Activated naive CD8-positive, alpha-beta T cell treated with anti-CD3 and anti-CD28 coated beads, Interleukin-2, amount 50 U/mL, for 24 hours (primary cell): ENCODE measurements at places on chromosomes 5 and 9.

DNA sequence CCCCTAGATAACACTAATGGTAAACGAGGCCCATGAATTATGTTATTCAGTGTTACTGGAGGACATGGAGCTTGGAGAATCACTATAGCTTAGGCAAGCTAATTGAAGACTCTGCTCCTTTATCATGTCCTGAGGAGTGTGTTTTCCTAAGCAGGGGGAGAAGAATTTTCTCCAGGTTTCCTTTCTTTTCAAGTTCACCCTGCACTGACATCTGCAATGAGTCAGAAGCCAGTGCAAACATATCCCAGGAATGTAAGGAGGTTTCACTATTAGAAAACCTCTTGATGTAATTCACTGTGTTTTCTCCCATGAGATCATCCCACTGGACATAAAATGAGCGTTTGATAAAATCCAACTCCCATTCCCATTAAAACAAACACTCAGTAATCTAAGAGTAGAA is 75.6 kb downstream of the DMRT2 start:
- DNase-seq = no peak

DNA sequence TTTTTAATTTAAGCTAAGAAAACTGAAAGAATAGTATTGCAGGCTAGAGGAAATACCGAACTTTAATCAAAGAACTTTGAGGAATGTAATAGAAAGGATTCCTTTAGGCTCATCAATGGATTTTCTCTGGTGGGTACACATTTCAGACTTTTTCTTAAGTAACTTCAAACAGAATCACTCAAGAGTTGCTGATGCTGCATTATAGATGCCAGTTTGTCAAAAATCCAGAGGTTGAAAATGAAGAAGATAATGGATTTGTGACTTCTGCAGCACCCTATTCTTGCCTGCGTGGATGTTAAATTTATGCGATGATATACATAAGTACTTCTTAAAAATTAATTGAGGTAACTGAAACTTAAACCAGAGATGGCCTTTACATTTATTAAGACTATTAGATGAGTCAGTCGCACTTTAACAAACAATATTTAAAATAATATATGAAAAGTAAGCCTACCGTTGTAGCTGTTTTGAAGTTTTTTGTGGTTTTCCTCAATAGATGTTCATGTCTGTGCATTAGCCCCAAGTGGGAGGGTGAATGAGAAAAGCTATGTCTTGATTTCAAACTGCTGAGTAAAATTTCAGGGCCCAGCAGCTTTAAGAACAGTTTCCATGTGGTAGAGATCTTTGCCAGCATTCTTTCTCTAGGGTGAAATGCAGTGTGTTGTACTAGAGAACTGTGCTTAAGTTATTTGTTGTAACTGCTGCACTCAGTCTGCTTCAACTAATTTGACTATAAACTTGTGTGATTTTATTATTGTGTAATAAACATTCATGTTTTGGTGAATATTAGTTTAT is at the start of gene OGN:
OGN (minus strand) TSS at position 537 of the 795 bp plus-strand sequence. CDS start 1,171 bp downstream, outside the sequence.
- DNase-seq = no peak

DNA sequence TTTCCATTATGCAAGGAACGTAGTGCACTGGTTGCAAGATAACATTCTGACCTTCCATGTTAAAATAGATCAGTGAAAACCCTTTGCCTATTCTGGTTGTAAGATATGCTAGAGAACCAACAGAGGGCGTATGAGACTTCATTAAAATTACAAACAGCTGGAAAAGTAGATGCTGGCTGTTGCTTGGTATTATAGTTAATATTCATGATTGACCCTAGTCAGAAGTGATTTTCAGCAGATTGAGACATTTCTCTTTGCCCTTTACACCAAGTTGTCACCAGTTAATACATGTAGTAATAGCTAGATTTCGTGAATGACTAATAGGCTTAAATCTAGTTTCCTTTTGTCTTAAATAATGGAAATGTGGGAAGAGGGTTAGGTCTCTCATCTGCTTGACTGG is 13.8 kb upstream of the FGF18 start:
- DNase-seq = no peak

DNA sequence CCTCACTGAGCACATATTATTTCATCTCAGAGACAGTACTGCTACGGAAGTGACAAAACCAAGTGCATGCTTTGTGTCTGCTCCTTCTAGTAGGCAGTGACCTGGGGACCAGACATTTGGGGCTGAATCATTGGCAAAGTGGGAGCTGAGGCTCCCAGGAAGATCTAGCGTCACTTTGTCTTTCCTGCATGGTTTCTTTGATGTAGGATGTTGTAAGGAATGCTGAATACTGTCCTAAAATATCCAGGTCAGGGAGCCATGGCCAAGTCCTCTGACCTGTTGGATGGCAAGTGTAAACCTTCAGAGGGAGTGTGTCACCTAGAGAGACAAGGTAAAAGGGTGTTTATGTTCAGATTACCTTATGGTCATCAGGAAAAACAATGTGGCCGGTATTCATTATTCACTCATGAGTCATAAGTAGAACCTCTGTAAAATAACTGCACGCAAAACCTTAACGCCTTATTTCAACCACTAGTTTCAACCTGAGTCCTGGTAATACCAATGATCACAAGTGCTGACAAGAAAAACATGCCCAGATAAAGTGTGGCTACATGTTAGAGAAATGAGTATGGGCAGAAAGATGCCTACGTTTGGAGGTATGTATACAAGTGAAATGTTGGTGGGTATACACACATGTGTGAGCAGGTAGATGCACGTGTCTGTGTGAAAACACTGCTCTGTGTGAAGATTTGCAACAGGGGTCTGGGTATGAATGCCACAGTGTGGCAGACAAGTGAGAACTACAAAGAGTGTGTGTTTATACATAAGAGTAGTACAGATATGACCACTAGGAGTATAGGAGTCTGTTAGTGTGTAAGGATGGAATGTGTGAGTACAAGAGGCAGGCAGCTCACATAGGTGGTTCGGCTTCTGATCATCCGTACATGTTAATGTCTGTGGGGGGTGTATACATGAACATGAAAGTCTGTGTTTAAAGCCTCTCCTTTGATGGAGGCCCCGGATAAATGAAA is 263.9 kb downstream of the SPOCK1 start:
- DNase-seq = no peak

DNA sequence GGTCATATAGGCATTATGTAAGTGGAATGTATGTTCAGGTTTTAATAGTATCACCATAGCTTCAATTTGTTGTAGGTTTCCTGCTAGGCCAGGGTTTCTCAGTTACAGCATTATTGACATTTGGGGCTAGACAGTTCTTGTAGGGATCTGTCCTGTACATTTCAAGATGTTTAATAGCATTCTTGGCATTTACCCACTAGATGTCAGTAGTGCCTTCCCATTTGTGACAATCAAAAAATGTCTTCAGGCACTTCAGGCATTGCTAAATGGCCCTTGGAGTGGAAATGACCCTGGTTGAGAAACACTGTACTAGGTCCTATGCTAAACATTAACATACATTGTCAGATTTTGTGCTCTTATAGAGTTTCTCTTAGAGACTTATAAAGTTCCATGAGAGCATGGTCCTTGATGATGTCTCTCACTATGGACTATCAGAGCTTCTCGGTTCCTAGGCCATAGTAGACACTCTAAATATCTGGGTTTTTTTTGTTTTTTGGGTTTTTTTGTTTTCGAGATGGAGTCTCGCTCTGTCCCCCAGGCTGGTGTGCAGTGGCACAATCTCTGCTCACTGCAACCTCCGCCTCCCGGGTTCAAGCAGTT is 1.4 kb downstream of the KIF20A start:
- DNase-seq = no peak

DNA sequence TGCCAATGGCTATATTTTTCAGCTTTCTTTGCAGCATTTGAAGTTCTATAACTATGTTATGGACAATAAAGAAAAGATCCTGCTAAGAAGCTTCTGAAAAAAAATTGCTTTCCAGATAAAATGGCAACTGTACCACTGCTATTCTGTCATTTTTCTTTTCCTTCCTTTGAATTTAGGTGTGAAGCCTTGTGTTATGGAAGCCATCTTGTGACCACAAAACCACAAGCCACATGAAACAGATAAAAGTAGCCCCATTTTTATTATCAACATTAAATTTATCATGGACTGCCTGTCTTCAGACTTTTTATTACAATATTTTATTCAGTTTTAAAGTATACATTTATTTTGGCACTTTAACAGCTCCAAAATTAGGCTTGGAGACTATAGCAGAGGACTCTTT is 289.9 kb upstream of the ACTBL2 start:
- DNase-seq = no peak

DNA sequence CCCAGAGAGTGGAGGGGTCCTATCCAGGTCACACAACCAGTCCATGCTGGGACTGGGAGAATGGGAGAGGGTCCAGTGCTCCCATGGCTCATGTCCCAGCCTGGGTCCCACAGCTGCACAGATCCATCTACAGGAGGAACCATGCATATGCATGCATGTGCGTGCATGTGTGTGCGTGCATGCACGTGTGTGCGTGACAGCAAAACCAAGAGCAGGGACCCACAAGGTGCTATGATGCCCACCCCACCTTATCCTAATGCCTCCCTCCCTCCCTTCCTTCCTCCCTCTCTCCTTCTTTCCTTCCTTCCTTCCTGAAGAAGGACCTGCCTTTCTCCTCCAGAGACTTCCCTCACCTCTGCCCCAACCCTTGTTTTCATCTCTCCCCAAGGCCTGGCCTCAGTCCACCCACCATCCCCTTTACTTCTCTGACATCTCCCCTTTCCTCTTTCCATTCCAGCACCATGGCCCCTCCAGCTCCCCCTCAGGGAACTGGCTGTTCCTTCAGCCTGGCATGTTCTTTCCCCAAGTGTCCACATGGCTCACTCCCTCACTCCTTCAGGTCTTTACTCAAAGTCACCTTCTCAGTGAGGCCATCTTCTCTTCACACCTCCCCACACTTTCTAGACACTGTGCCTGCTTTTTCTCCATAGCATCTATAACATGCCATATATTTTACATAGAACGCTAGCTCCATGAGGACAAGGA is 21.8 kb downstream of the AQP7 start:
- DNase-seq = no peak

DNA sequence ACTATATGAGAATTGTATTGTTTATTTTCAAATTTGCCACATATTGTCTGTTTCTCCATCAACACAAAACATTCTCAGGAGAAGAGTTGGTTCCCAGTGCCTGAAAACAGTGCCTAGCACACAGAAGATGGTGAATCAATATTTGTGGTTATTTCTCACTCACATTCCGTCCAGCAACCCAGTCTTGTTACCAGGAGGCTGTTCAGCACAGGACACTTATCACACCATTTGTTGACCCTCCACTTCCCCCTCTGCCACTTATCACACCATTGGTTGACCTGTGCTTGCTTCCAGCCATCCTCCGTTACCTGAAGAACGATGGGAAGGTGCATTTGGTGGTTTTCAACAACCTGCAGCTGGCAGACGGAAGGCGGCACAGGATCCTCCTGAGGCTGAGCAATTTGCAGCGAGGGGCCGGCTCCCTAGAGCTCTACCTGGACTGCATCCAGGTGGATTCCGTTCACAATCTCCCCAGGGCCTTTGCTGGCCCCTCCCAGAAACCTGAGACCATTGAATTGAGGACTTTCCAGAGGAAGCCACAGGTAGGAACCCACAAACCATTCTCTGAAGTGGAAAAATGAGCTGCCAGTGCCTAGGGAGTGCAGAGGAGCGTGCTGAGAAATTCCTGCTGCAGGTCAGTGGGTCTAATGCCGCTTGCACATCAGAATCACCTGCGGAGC is 20.5 kb downstream of the THBS4 start:
- DNase-seq = no peak

GRCh38 chr9:116154334-116154975 is 864 bp downstream of the PAPPA start:
- DNase-seq = no peak

- DNase-seq = no peak
Observed at GRCh38 chr5:122297587-122298298, 14.3 kb upstream of the SNCAIP start.

- DNase-seq = no peak
Observed at GRCh38 chr5:6220346-6221088, 157.8 kb downstream of the MED10 start.

- no peak for DNase-seq
Observed at GRCh38 chr5:164799391-164799790, 1294.0 kb downstream of the MAT2B start.

- DNase-seq = no peak
Observed at GRCh38 chr5:23718564-23718963, 211.2 kb downstream of the PRDM9 start.

- no peak for DNase-seq
Observed at GRCh38 chr5:150782850-150783249, 4.3 kb downstream of the SMIM3 start.

GRCh38 chr5:3417376-3417943 is 178.2 kb upstream of the IRX1 start:
- no peak for DNase-seq

- DNase-seq = no peak
Observed at GRCh38 chr9:105421154-105421553, 26.7 kb upstream of the FSD1L start.

- DNase-seq = no peak
Observed at GRCh38 chr9:107484117-107484723, 5.3 kb downstream of the KLF4 start.

GRCh38 chr9:20642045-20642444 is 19.7 kb upstream of the MLLT3 start:
- DNase-seq = no peak

DNA sequence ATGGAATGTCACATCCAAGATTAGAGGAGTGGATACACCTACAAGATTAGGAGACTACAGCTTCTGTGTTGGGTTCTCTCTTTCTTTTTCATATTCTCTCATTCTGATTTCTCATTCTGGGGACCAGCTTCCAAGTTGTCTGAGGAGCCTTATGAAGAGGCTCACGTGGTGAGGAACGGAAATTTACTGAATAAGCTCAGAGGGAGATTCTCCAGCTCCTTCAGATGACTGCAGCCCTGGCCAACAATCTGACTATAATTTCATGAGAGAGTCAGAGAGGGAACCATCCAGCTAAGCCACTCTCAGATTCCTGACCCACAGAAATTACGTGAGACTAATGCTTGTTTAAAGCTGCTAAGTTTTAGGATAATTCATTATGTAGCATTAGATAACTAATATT is 27.1 kb upstream of the TENT2 start:
- DNase-seq = no peak

GRCh38 chr9:71285191-71285656 is 163.8 kb upstream of the TRPM3 start:
- DNase-seq = peak; percentile 20

GRCh38 chr9:81574405-81574804 is 114.9 kb downstream of the TLE1 start:
- DNase-seq = no peak

DNA sequence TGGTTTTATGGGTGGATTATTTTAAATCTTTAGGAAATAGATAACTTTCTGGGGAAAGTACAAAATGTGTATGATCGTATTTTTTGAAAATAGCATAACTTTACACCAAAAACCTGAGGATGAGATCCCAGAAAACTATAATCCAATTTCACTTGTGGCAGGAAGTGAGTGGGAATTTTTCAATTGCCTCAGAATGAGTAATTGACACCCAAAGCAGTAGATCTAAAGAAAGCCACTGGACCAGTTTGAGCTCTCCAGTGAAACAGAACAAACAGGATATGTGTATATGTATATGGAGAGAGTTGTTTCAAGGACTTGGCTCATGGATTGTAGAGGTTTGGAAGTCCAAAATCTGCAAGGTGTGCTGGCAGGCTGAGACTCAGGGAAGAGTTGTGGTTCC is 109.2 kb upstream of the SHB start:
- no peak for DNase-seq

- DNase-seq = no peak
Observed at GRCh38 chr9:98797491-98797890, 1.1 kb upstream of the ANKS6 start.

- no peak for DNase-seq
Observed at GRCh38 chr5:31392061-31392460, 139.8 kb downstream of the DROSHA start.

- DNase-seq = no peak
Observed at GRCh38 chr5:170546282-170546681, 42.5 kb downstream of the KCNIP1 start.

- peak; percentile 44 for DNase-seq
Observed at GRCh38 chr5:65102976-65103711, 334.4 kb downstream of the CWC27 start.
